ENCODE measurements at places on chromosomes 4 and X. TPM values are rescaled to one million over a fixed set of nuclear protein-coding genes. Genes with fewer than 3 reads are reported as not detected.

IL2 gene
- total RNA-seq, result not detected

GABRG1 gene
- total RNA-seq, result not detected

NLRP2B gene
- total RNA-seq, result not detected

GPR173 gene
- total RNA-seq, result 0.97 TPM

ELMOD2 gene
- 13.9 TPM for total RNA-seq

- H3K27ac ChIP-seq, result no peak overlapping the region
- no peaks in the 10 kb centered on the region for H3K4me1 ChIP-seq
- no peak overlapping the region for H3K4me3 ChIP-seq
- H3K27me3 ChIP-seq, result no peaks in the 10 kb centered on the region
- H3K36me3 ChIP-seq, result no peaks in the 10 kb centered on the region
- no peak for DNase-seq
Measured at GRCh38 chrX:46792810-46793188, 33.9 kb upstream of the SLC9A7 start.

DNA sequence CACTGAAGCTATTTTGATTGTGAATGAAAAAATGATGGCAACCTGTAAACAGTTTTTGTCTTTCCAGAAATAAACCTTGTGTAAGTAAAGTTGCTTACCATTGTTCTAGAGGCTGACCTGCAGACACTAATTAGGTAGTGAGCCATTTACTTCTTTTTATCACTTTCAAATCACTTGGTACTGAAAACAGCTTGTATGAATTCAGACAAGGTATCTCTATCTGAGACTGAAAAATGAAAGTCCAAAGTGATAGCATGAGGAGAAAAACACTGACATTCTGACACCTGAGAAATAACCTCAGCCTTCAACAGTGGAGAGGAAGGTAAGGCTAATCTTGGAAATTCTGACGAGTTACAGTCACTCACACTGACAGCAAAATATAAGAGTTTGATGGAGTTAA, 238.8 kb downstream of the GPC3 start:
- no peaks in the 10 kb centered on the region for H3K27me3 ChIP-seq
- H3K4me1 ChIP-seq, result peaks cover 5% of the 10 kb centered on the region
- no peak overlapping the region for H3K27ac ChIP-seq
- H3K4me3 ChIP-seq, result no peak overlapping the region
- H3K36me3 ChIP-seq, result no peaks in the 10 kb centered on the region

- no peaks in the 10 kb centered on the region for H3K27me3 ChIP-seq
- H3K36me3 ChIP-seq, result no peaks in the 10 kb centered on the region
- H3K4me1 ChIP-seq, result no peaks in the 10 kb centered on the region
- no peak overlapping the region for H3K4me3 ChIP-seq
Measured at GRCh38 chr4:67873116-67873515, 10.7 kb downstream of the TMPRSS11D start.

DNA sequence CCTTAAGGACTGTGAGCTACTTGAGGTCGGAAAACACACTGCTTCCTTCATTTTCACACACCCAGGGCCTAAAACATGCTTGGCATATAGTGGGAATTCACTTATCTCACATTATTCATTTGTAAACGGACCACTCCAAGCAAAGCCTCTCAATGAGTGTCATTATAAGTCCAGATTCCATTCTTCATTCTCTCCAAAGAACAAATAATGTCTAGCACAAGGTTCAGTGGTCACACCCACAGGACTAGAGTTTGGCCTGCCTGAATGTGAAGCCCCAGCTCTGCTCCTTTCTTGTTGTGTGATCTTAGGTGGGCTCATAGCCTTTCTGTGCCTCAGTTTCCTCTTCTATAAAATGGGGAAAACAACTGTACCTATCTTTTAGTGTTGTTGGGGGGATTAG, 119.6 kb upstream of the NDP start:
- no peak overlapping the region for H3K27ac ChIP-seq
- no peak overlapping the region for H3K4me3 ChIP-seq
- H3K4me1 ChIP-seq, result no peaks in the 10 kb centered on the region
- no peak for DNase-seq

- H3K4me1 ChIP-seq, result peaks cover 10% of the 10 kb centered on the region
- H3K27me3 ChIP-seq, result no peaks in the 10 kb centered on the region
- no peak overlapping the region for H3K4me3 ChIP-seq
- H3K36me3 ChIP-seq, result no peaks in the 10 kb centered on the region
- no peak for DNase-seq
- no peak overlapping the region for H3K27ac ChIP-seq
Measured at GRCh38 chr4:145939856-145940255, 1.2 kb upstream of the ZNF827 start.
